ENCODE measurements at places on chromosomes 12 and 14. TPM values are rescaled to one million over a fixed set of nuclear protein-coding genes. Genes with fewer than 3 reads are reported as not detected.

The DTX1 gene
- 40.0 TPM for total RNA-seq

GRCh38 chr12:28242129-28242495 lies 51.9 kb downstream of the CCDC91 start:
- no peak for DNase-seq

GRCh38 chr14:60303745-60304144 lies 54.7 kb downstream of the PPM1A start:
- DNase-seq, result no peak

DNA sequence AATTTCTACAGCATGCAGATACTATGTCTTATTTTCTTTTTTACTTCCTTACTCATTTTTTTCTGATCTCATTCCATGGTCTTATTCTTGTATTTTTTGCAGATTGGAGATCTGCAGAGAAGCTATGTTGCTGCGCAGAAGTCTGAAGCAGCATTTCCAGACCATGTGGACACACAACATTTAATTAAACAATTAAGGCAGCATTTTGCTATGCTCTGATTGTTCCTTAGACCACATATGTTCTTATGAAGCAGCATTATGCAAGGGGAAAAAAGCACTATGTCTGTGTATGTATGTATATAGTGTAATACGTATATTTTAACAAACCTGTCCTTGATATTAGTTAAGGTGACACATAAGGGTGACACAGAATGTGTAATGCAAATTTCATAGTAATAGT lies 52.7 kb downstream of the TTC8 start:
- DNase-seq, result no peak

DNA sequence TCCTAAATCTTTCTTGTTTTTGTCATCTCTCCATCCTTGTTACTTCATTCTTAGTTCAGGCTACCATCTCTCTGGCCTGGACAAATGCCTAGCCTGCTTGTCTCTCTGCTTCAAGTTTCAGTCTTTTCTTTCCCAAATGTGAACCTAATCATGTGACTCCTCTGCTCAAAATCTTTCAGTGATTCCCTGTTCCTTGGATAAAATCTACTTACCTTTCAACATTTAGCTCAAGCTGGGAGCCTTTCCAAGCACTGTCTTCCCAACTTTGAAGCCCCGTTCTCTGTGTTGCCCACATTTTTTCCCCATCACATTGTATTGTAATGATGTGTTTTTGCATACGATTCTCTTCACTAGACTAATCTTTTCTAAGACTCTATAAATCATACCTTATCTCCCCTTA lies 24.7 kb downstream of the SLC7A8 start:
- no peak for DNase-seq

GRCh38 chr12:122523280-122523679 lies 3.5 kb downstream of the RSRC2 start:
- DNase-seq, result no peak

- DNase-seq, result no peak
These were observed 26.4 kb downstream of the TESPA1 start for GRCh38 chr12:54958048-54958658.

- DNase-seq, result no peak
These were observed 64.8 kb downstream of the WSCD2 start for GRCh38 chr12:108193917-108194316.
